ENCODE measurements at places on chromosomes 2 and 18. TPM values are rescaled to one million over a fixed set of nuclear protein-coding genes. Genes with fewer than 3 reads are reported as not detected.

DNA sequence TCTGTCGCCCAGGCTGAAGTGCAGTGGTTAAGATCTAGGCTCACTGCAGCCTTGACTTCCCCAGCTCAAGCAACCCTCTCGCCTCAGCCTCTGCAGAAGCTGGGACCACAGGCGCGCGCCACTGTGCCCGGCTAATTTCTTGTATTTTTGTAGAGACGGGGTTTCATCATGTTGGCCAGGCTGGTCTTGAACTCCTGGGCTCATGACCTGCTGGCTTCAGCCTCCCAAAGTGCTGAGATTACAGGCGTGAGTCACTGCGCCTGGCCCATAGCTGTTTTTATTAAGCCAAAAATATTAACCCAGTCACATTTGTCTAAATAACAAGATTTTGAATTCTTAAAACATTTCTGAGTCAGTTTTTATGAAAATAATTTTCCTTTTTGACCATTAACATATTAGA is 6.3 kb upstream of the SFT2D3 start:
- no peak for DNase-seq
- peaks cover 19% of the 10 kb centered on the region for H3K4me1 ChIP-seq
- no peaks in the 10 kb centered on the region for H3K27me3 ChIP-seq
- H3K4me3 ChIP-seq = peak overlapping the region; percentile 61
- H3K36me3 ChIP-seq = no peaks in the 10 kb centered on the region
- no peak overlapping the region for H3K27ac ChIP-seq

- no peak overlapping the region for H3K27ac ChIP-seq
- H3K4me1 ChIP-seq = no peaks in the 10 kb centered on the region
- DNase-seq = no peak
Observed at GRCh38 chr2:236215196-236215595, 47.0 kb upstream of the GBX2 start.

GRCh38 chr2:222671259-222672067 is at the start of gene MOGAT1:
TSS of gene MOGAT1 (plus strand) at chr2:222671658. CDS start at chr2:222671786, 128 bp downstream.
- H3K36me3 ChIP-seq = no peaks in the 10 kb centered on the region
- H3K4me3 ChIP-seq = peak within 1 kb of the TSS; percentile 48
- H3K27me3 ChIP-seq = no peaks in the 10 kb centered on the region
- peaks cover 20% of the 10 kb centered on the region for H3K4me1 ChIP-seq
- no peak for DNase-seq
- no peak within 1 kb of the TSS for H3K27ac ChIP-seq

DNA sequence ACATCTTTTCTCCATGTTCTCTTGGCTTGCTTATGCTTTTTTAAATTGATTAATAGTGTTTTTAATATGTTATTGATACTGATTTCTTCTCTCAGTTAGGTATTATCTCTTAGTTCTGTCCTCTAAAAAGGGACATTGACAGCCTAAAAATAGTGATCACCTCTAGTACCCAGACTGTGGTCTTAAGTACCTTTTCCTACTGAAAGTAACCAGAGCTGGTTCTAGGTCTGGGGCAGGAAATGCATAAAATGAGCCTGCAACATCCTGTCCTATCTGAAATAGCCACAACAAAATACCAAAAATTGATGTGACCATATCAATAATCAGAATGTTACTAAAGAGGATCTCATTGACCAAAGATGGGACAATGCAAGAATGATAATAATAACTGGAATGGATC is 113.3 kb downstream of the DNAH6 start:
- no peak for DNase-seq
- no peaks in the 10 kb centered on the region for H3K4me1 ChIP-seq
- H3K27me3 ChIP-seq = no peaks in the 10 kb centered on the region
- H3K36me3 ChIP-seq = no peaks in the 10 kb centered on the region
- no peak overlapping the region for H3K27ac ChIP-seq
- H3K4me3 ChIP-seq = no peak overlapping the region

GRCh38 chr2:114005110-114005783 is 115.4 kb downstream of the ACTR3 start:
- no peak for DNase-seq
- no peaks in the 10 kb centered on the region for H3K36me3 ChIP-seq
- H3K27me3 ChIP-seq = no peaks in the 10 kb centered on the region
- no peak overlapping the region for H3K27ac ChIP-seq
- H3K4me1 ChIP-seq = no peaks in the 10 kb centered on the region

The ACKR3 gene
- 23.3 TPM for total RNA-seq

GRCh38 chr2:120761911-120762310 is 26.2 kb downstream of the GLI2 start:
- H3K4me1 ChIP-seq = peaks cover 4% of the 10 kb centered on the region
- H3K4me3 ChIP-seq = no peak overlapping the region
- H3K27ac ChIP-seq = no peak overlapping the region
- H3K36me3 ChIP-seq = no peaks in the 10 kb centered on the region
- DNase-seq = no peak
- H3K27me3 ChIP-seq = peaks cover 5% of the 10 kb centered on the region

- H3K27ac ChIP-seq = no peak overlapping the region
- no peak overlapping the region for H3K4me3 ChIP-seq
- no peaks in the 10 kb centered on the region for H3K27me3 ChIP-seq
- H3K36me3 ChIP-seq = no peaks in the 10 kb centered on the region
- H3K4me1 ChIP-seq = no peaks in the 10 kb centered on the region
Observed at GRCh38 chr2:133982256-133982655, 271.6 kb upstream of the MGAT5 start.

DNA sequence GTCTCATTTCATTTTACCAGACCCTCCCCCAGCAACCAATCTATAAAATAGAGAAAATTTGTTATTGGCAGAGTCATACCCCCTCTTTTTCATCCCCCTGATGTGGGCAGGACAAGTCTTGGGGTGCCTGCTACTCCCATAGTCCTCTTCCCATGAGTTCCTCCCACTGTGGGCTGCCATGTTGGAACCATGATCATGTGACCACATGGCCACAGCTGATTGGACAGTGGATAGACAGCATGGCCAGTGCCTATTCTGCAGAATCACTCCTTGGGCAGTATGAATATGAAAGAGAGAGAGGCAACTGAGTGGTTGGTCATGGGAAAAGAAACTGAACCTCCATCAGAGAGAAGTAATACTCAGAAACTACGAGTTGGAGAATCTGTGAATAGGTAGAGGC is 84.9 kb downstream of the PDCL3 start:
- H3K27me3 ChIP-seq = no peaks in the 10 kb centered on the region
- no peak for DNase-seq
- no peaks in the 10 kb centered on the region for H3K36me3 ChIP-seq
- no peak overlapping the region for H3K27ac ChIP-seq

- no peak overlapping the region for H3K4me3 ChIP-seq
- H3K27ac ChIP-seq = no peak overlapping the region
- no peak for DNase-seq
Observed at GRCh38 chr18:618618-619017, 21.8 kb downstream of the CLUL1 start.

DNA sequence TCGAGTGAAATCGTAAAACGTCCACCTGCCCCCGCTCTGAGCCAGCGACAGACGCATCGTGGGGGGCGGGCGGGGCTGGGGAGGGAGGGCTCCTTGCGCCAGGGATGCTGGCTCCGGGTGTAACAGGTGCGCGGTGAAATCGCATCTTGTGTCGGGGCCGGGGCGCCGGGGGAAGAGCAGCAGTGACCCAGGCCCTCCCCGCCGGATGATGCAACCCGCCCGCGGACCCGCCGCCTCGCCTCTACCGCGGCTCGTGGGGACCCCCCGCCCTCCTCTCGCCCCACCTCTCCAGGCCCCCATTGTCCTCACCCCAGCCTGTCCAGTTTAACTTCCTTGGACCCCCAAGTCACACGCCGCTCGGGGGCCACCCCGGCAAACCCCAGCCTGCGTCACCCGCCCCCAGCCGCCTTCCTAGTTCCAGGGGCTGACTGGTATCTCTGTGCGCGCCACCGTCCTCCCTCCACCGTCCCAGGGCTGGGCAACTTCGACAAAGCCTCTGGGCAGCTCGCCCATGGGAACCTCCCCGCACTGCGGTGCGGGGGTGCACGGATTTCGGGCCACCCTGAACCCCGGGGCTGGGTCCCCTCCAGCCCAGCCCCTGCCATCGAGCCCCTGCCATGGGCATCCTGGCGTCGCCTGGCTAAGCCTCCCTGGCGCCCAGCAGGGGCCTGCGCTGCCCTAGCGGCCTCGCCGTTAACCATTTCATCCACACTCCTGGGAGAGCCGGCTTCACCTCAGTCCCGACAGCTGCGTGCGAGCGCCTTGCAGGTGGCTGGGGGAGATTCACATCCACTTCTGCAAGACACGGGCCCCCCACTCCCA is 799 bp upstream of the KIF1A start:
- peaks cover 20% of the 10 kb centered on the region for H3K27me3 ChIP-seq
- DNase-seq = no peak
- H3K36me3 ChIP-seq = no peaks in the 10 kb centered on the region
- H3K27ac ChIP-seq = no peak overlapping the region
- no peak overlapping the region for H3K4me3 ChIP-seq
- peaks cover 29% of the 10 kb centered on the region for H3K4me1 ChIP-seq

The TSPYL6 gene
- total RNA-seq = not detected

DNA sequence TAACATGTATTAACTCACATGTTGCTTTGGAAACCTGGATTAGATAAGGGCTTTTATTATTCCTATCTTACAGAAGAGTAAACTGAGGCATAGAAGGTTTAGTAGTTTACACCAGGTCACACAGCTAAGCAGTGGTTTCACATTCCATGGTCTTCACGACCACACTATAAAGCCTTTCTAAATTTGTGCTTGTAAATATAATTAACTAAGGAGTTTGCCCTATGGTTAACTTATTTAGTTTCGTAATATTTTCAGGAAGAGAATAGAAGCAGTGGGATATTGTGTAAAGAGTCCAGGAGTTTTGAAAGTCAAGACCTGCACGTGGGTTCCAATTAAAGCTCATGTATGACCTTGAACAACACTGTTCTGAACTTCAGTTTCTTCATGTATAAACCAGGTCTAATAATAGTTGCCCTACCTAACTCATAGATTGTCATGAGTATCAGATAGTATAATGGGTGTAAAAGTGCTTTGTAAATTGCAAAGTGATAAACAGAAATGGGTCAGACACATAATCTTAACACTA is 19.5 kb upstream of the SOS1 start:
- H3K4me3 ChIP-seq = no peak overlapping the region
- H3K27ac ChIP-seq = no peak overlapping the region
- no peak for DNase-seq
- H3K27me3 ChIP-seq = no peaks in the 10 kb centered on the region
- H3K36me3 ChIP-seq = no peaks in the 10 kb centered on the region

GRCh38 chr2:227653419-227653818 is 13.2 kb upstream of the SCYGR5 start:
- H3K4me1 ChIP-seq = no peaks in the 10 kb centered on the region
- no peaks in the 10 kb centered on the region for H3K27me3 ChIP-seq
- H3K4me3 ChIP-seq = no peak overlapping the region
- no peak overlapping the region for H3K27ac ChIP-seq
- no peaks in the 10 kb centered on the region for H3K36me3 ChIP-seq

The THUMPD2 gene
- total RNA-seq = 13.1 TPM
